PC-3 (cell line): ENCODE measurements at places on chromosomes 5 and 9.

GRCh38 chr5:622946-623522 lies 10.9 kb downstream of the CEP72 start:
- no peak for DNase-seq

DNA sequence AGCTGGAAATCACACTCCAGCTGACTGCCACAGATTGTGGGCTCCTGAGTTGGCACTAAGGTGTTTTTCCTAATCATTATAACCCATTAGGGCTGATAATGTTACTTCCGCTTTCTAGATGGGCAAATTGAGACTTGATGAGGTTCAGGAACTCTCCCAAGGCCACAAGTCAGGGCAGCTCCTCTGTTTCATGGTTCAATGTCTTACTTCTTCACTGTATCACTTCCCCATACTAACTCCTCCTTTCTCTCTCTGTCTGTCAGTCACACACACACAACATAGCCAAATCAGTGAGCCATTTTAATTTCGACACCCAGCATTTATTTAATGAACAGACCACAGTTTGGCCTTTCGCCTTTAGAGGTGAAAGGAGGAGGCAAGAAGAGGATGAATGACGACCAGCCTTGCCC lies 17.8 kb upstream of the TRAF1 start:
- DNase-seq, result no peak

- DNase-seq, result no peak
Observed at GRCh38 chr9:95841377-95841776, 34.1 kb upstream of the ERCC6L2 start.

DNA sequence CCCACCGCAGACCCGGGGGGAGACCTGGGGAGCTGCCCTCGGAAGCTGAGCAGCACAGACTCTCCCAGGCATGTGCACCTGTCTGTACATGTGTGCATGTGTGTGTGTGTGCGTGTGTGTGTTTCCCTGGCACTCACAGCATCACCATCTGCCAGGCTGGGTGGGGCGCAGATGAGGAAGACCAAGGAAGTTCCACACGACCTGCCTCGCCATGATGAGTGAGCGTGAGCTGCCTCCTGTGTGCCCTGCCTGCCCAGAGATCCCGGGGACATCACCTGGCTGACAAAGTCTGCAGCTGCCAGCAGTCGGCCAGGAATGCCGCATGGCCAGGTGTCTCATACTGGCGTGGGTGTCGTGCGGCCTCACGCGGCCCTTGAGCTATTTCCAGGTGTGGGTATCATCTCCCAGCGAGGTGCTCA lies 4.0 kb upstream of the GPSM1 start:
- no peak for DNase-seq

- DNase-seq, result no peak
Observed at GRCh38 chr5:59592101-59592500, 301.4 kb downstream of the PDE4D start.

DNA sequence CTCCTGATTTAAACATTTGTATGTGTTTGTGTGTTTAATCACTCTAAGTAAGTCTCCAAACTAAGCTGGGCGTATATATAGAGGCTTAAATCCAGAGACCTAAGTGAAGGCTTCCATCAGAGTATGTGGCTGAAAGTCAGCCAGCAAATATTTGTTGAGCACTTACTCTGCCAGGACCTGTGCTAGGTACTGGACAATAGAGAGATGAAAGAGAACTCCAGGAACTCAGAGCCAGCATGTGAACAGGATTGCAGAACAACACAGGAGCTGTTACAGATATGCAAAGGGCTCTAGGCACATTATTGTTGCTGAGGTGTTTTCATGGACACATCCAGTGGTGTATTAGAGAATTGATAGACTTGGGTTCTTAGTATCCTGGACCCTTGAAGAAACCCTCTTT lies 4.7 kb upstream of the BNIP1 start:
- no peak for DNase-seq

DNA sequence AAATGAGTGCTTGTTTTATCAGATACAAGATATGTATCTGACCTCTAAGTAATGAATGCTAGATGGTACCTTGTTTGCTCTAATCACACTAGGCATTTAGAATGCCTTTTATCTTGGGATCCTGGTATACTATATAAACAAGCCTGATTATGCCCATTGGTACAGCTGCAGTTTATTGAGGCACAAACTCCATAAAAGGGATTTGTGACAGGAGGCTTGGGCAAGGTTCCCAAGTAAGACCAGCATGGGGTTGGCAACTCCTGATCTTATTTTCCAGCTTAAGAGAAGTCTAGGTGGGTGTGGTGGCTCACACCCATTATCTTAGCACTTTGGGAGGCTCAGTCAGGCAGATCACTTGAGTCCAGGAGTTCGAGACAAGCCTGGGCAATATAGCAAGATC lies 93.9 kb upstream of the DMRT1 start:
- no peak for DNase-seq

DNA sequence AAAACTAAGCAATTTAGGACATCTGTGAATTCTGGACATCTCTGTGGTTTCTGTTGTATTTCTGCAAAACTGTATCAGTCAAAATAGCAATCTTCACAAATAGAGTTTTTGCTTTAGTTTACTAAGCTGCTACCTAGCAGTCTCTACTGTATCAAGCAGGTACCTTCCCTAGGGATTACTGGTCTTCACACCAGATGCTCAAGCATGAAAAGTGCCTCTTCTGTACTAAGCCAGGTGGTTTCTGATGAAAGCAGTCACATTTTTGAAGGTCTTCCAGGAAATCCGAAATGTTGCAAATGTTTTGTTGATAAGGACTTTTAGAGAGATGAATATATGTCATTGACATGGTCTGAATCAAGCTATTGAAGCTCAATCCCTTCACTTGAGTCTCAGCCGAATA lies 540.0 kb downstream of the KCTD16 start:
- no peak for DNase-seq

DNA sequence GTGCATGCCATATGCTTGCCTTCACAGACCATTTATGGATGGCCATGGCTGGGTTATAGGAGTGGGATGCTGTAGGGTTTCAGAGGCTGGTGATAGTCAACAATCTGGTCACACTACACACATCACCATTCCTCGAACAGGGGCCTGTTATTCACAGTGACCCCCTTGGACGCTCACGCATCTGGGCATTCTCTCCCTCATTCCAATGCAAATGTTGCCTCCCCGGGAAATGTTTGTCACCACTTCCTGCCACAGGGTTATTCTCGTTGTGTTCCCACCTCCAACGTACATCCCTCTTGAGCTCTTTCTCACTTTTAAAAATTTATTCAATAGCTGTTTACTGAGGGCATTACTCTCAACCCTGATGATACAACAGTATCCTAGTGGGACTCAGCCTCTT lies 135.4 kb downstream of the SCAMP1 start:
- DNase-seq, result no peak

DNA sequence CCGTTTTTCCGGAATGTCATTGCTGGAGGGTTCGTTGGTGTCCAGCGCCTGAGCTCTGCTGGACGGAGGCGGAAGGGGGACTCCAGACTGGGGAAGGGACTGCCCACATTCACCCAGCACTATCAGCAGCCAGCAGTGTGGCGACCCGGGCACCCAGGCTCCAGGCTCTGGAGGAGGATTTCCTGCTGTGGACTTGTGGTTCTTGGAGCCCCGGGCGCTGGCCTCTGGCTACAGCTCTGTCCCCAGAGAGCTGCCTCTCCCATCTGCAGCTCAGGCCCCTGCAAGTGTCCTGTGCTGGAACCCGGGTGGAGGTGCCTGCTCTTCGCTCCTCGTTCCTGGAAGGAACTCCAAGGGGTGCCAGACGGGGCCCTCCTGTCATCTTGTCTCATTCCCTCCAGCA lies 152.6 kb downstream of the RGS3 start:
- no peak for DNase-seq

- DNase-seq, result no peak
Observed at GRCh38 chr9:89536600-89536999, 38.7 kb upstream of the SEMA4D start.

GRCh38 chr5:128736553-128736952 lies 198.5 kb upstream of the FBN2 start:
- peak; percentile 74 for DNase-seq

DNA sequence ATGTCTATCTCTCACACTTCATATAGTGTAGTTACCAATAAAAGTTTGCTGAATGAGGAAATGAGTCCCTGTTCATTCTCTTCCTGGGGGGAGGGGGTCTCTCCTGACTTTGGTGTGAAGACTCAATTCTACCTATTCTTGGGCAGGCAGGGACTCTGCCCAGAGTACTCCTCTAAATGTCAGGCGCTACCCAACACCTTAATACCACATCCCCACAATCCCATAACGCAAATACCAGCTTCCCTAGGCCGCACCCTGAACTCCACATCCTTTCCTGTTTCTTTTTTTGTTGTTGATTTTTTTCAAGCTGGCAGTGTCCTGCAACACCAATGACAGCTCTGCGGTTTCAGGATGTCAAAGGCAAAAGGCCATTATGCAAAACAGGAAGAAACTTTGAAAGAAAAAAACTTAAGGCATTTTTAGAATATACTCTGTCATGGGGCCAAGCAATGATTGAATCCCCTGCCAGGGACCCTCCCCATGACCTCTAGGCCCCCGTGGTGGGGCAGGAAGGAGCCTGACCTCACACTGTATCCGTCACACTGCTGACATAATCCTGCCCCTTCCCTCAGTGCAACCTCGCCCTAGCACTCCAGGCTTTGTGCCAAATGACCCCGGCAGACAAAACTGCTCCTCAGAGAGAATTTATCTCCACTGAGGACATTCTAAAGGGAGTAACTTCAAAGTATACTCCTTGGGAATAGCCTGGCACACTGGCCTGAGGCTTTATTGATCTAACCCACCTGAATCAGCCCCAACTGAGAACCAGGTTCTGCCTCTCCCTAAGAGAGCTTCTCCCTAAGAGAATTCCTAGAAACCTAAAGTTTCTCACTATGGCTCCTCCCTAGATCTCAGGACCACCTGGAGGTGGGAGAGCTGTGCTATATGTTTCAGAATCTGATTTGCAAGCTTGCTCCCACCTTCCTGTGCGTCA lies 8.0 kb downstream of the B4GALT1 start:
- DNase-seq, result peak; percentile 59

DNA sequence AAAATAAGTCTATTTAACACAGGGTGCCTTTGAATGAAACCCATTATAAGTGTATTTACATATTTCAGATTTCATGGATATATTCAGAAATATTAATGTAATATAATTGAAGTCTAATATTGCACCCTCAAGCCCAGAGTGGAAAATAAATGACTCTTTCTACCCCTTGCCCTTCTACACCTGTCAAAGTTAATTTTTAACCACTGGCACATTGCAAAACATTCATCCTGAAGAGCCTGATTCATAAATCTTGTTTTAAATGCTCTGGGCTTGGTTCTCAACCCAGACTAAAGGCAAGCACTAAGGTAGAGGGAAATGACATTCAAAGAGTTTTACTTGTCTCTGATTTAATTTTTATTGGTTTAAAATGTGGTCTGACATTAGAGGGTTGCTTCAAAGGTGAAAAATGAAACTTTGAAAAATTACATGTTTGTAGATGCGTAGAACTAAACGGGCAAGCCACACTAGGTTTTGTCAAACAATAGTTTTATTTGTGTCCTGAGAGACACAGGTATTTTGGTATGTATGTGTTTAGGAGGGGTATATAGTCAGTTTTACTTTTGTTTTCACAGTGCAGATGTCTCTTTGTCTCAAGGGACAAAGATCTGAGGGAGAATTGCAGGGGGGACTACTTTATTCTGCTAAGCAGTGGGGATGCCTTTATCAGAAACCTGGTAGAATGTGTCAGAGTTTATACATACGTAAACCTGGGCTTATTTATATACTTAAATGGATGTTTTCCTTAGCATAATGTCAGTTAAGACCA lies 69.7 kb downstream of the PIK3R1 start:
- no peak for DNase-seq

DNA sequence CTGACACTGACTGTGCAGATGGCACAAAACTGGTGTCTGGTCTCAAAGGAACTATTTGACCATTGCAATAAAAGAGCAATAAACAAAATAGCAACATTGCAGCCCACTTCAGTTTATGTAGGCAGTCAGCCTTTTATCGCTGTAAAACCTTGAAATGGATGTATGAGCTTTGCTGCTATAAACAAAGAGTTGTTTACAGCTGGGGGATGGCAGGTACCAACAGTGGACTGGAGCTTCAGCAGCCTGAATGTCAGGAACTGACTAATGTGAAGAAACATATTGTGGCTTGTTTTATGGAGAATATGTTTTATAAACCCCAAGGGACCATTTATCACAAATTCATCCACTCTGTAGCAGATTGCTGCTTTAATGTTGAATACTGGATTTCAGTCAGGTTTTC lies 78.0 kb downstream of the PTPRD start:
- peak; percentile 19 for DNase-seq

DNA sequence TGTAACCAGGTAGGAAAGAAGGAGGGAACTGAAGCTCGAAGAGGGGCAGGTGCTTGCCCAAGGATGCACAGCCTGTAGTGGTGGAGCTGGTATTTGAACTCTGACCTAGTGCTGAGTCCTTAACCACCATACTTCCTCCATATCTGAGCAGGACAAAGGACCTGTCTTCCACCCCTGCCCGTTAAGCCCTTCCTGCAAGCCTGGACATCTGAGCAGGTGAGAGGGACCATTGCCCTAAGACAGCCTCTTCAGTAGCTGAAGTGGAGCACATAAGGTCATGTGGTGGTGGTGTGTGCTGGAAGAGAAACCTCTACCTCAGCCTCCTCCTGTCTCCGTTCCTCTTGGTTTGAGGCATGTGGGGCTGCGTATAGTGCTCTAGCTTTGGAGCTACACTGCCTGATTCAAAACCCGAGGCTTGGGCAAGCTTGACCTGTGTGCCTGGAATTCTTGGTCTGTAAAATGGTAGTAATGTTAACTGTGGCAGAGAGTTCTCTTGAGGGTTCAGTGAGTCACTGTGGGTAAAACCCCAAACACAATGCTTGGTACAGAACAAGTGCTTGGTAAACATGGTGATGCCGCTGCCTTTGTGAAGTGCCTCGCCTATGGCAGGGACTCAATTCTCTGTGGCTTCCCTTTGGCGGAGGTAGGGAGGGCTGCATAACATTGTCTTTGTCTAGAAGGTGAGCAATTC lies 7.4 kb downstream of the GALNT10 start:
- peak; percentile 94 for DNase-seq

DNA sequence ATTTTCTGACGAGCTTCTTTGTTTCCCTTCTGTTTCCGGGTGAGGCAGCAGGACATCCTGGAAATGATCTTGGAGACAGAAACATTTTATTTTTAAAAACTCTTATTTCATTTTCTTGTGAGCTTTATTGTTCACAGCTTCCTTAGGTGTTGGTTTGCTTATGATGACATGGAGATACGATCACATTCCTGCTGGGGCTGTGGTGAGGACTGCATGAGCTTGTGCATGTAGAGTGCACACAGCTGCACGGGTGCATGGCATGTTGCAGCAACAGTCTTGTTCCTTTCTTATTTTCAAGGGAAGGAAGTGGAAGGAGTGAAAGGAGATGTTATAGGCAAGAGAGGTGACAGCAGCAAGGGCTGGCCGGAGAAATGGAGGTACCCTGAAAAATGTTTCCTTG lies 1.2 kb downstream of the BTNL8 start:
- DNase-seq, result no peak

- peak; percentile 72 for DNase-seq
Observed at GRCh38 chr9:21812946-21813568, 10.6 kb downstream of the MTAP start.

DNA sequence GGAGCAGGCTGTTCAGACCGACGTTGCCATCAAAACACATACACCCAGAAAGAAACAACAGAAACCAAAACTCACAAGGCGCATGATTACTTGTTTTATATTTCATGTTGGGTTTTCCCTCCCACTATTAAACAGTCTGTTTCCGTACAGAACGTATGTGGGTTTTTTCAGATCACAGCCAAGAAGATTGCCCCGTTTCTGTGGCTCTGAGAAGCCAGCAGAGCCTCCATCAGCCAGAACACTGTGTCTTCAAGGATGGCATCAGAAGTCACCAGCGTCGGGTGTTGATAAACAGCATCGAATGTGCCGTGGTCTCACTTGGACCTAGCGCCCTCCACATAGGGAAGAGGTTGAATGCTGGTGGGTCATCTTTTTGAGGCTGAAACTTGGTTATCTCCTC lies 42.8 kb downstream of the FAM78A start:
- DNase-seq, result no peak
